ENCODE measurements at places on chromosomes 4 and X. TPM values are rescaled to one million over a fixed set of nuclear protein-coding genes. Genes with fewer than 3 reads are reported as not detected.

GRCh38 chrX:40323977-40324376 is 226.2 kb upstream of the BCOR start:
- H3K4me3 ChIP-seq: no peak overlapping the region
- no peaks in the 10 kb centered on the region for H3K4me1 ChIP-seq
- no peaks in the 10 kb centered on the region for H3K27me3 ChIP-seq
- H3K36me3 ChIP-seq: no peaks in the 10 kb centered on the region

- H3K36me3 ChIP-seq: no peaks in the 10 kb centered on the region
- H3K27me3 ChIP-seq: no peaks in the 10 kb centered on the region
These were observed 55.2 kb upstream of the TBC1D9 start for GRCh38 chr4:140811429-140811828.

GRCh38 chr4:25770847-25771246 is 91.9 kb downstream of the SEL1L3 start:
- DNase-seq: no peak
- H3K27ac ChIP-seq: no peak overlapping the region
- peaks cover 36% of the 10 kb centered on the region for H3K36me3 ChIP-seq
- no peaks in the 10 kb centered on the region for H3K27me3 ChIP-seq
- H3K4me3 ChIP-seq: no peak overlapping the region

GLRA3 gene
- polyA plus RNA-seq: not detected

DNA sequence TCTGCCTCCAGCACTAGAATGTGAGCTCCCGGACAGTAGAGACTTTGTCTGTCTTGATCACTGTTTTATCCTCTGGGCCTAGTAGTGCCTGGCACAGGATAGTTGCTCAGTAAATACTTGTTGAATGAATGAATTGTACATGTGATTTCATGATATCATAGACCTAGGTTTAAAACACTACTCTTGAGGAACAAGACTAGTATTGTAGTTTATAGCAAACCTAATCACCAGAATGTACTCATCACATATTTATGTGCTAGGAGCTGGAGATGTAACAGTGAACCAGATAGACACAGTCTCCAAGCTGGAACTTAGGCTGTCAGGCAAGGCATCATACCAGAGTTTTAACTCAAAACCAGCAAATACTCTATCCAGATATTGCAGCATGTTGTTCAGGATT is 23.5 kb downstream of the GAB3 start:
- H3K27me3 ChIP-seq: no peaks in the 10 kb centered on the region
- no peak overlapping the region for H3K27ac ChIP-seq
- H3K4me3 ChIP-seq: no peak overlapping the region
- peaks cover 76% of the 10 kb centered on the region for H3K4me1 ChIP-seq
- no peaks in the 10 kb centered on the region for H3K36me3 ChIP-seq

- H3K4me1 ChIP-seq: no peaks in the 10 kb centered on the region
- no peak overlapping the region for H3K4me3 ChIP-seq
- H3K27ac ChIP-seq: no peak overlapping the region
- H3K36me3 ChIP-seq: no peaks in the 10 kb centered on the region
- H3K27me3 ChIP-seq: no peaks in the 10 kb centered on the region
- no peak for DNase-seq
These were observed 295.9 kb upstream of the TACR3 start for GRCh38 chr4:104015680-104016079.

- H3K36me3 ChIP-seq: no peaks in the 10 kb centered on the region
- H3K27me3 ChIP-seq: no peaks in the 10 kb centered on the region
- H3K27ac ChIP-seq: no peak overlapping the region
- DNase-seq: no peak
These were observed 9.1 kb upstream of the RNF212 start for GRCh38 chr4:1122505-1122904.

DNA sequence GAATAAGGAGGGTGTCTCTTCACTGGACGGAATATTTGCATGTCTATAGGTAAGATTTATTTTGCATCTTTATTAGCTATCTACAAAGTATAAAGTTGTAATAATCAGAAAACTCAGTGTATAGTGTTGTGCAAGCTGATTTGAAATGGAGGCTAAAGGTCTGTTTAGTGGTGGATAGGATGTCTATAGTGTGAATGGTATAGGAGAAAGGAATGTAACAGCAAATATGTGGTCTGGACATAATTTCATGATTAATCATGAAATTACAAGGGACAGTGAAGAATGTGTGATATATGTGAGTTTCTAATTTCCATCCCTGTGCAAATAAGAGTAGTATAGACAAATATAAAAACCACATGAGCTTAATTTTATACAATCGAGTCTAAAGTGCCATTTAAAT is 79.3 kb upstream of the CAMK2D start:
- no peaks in the 10 kb centered on the region for H3K36me3 ChIP-seq
- no peak overlapping the region for H3K27ac ChIP-seq
- no peaks in the 10 kb centered on the region for H3K4me1 ChIP-seq
- no peaks in the 10 kb centered on the region for H3K27me3 ChIP-seq
- H3K4me3 ChIP-seq: no peak overlapping the region

DNA sequence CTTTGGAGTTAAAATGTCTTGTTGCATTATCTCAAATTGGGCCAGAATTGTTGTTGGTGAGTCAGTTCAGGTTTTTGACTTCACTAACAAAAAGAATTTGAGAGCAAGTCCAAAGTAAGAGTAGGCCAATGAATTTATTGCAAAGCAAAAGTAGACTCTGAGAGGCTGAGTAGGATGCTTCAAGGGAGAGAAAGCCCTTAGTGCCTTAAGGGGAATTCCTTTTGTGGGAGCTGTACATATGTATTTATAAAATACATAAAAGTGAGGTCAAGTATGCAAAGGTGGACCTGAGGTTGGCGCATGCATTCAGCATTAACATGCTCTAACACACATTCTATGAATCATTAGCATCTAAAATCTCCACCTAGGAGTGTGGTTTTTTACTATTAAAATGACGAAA is 565.4 kb downstream of the GRXCR1 start:
- H3K4me1 ChIP-seq: no peaks in the 10 kb centered on the region

GRCh38 chr4:2243681-2244380 is 1.9 kb upstream of the HAUS3 start:
- H3K27ac ChIP-seq: no peak overlapping the region
- no peaks in the 10 kb centered on the region for H3K27me3 ChIP-seq
- peaks cover 25% of the 10 kb centered on the region for H3K4me1 ChIP-seq
- H3K4me3 ChIP-seq: no peak overlapping the region

CXCL11 gene
- polyA plus RNA-seq: not detected

ZDHHC15 gene
- polyA plus RNA-seq: 0.18 TPM

- no peaks in the 10 kb centered on the region for H3K36me3 ChIP-seq
- H3K4me3 ChIP-seq: no peak overlapping the region
- no peak overlapping the region for H3K27ac ChIP-seq
- DNase-seq: no peak
- no peaks in the 10 kb centered on the region for H3K4me1 ChIP-seq
These were observed 503.3 kb downstream of the STPG2 start for GRCh38 chr4:97639961-97640360.

- H3K4me1 ChIP-seq: no peaks in the 10 kb centered on the region
- H3K27me3 ChIP-seq: no peaks in the 10 kb centered on the region
- no peak for DNase-seq
- no peak overlapping the region for H3K4me3 ChIP-seq
- H3K36me3 ChIP-seq: peaks cover 60% of the 10 kb centered on the region
These were observed 67.4 kb downstream of the TNIP2 start for GRCh38 chr4:2688697-2689096.

DNA sequence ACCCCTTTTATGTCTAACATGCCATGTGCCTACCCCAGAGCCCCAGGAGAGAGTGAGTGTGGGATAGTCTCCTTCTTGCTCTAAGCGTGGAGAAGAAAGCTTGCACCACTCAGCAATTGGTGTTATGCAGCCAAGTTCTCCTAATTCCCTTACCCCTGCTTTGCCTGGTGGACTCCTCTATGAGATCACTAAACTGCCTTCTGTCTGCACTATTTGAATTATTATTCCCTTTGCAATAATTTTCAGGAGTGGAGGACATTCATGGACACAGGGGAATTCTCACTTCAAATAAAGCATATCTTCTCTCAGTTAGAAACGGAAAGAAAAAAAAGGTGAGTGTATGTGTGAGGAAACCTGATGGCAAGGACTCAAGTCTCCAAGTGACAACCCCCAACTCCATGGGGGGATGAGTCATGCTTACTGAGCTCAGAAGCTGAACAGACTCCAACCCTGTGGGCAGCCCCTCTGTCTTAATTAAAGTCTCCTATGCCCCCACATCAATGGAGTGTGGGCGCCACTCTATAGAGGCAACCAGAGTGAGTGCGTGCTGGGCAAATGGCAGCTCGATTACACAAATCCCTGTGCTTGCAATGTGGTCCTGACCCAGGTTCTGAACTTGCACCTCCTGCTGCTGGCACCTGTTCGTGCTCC is 381.9 kb downstream of the RAB28 start:
- H3K27me3 ChIP-seq: no peaks in the 10 kb centered on the region
- H3K4me3 ChIP-seq: no peak overlapping the region
- H3K27ac ChIP-seq: no peak overlapping the region
- H3K36me3 ChIP-seq: no peaks in the 10 kb centered on the region

GRCh38 chr4:148845609-148846008 is 403.4 kb upstream of the NR3C2 start:
- H3K36me3 ChIP-seq: no peaks in the 10 kb centered on the region
- H3K4me3 ChIP-seq: no peak overlapping the region
- H3K4me1 ChIP-seq: no peaks in the 10 kb centered on the region
- no peak for DNase-seq

- DNase-seq: no peak
- H3K27ac ChIP-seq: no peak overlapping the region
- no peak overlapping the region for H3K4me3 ChIP-seq
These were observed 1080.3 kb downstream of the ARAP2 start for GRCh38 chr4:35164063-35164462.

EFHC2 gene
- polyA plus RNA-seq: 6.3 TPM

TCEAL6 gene
- polyA plus RNA-seq: not detected

DNA sequence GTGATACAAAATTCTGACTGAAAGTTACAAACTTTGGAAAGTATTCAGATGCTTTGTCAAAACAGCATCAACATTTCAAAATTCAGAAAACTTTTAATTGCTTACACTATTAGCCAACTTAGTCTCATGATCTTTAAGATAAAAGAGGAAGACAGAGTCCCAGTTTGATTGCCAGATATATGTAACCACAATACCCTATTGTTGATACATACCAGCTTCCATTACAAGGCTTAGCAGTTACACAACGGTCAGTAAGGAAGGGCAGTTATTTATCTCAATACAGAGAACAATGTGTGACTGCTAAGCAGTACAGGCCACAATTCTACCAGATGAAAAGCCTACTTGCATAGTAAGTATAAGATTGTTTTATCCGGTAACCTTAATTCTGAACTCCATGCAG is 138.4 kb downstream of the SPANXN3 start:
- no peak for DNase-seq
- H3K4me1 ChIP-seq: no peaks in the 10 kb centered on the region
- H3K27me3 ChIP-seq: no peaks in the 10 kb centered on the region
- H3K4me3 ChIP-seq: no peak overlapping the region
- no peak overlapping the region for H3K27ac ChIP-seq
- H3K36me3 ChIP-seq: no peaks in the 10 kb centered on the region

DNA sequence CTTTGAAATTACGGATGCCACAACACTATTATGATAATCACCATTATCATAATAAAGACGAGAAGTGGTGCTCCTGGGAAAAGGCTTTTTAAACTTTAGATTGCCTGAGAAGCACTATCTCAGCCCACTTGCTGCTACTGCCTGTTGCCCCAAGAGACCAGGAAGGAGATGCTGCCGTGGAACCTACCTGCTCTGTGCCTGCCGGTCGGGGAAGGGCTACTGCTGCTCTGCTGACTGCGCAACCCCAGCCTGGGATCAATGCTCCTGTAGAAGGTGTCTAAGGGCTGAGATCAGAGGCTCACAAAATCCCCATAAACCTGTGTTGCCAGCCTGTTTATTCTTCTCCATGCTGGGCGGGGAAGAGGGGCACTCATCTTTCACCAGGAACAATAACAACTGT is 145.3 kb upstream of the VCX3B start:
- no peak overlapping the region for H3K27ac ChIP-seq
- no peak for DNase-seq
- no peaks in the 10 kb centered on the region for H3K36me3 ChIP-seq
- no peaks in the 10 kb centered on the region for H3K27me3 ChIP-seq
- H3K4me3 ChIP-seq: no peak overlapping the region

- DNase-seq: no peak
- no peaks in the 10 kb centered on the region for H3K27me3 ChIP-seq
- H3K27ac ChIP-seq: no peak overlapping the region
- no peaks in the 10 kb centered on the region for H3K4me1 ChIP-seq
- H3K36me3 ChIP-seq: no peaks in the 10 kb centered on the region
These were observed 413.2 kb downstream of the PPARGC1A start for GRCh38 chr4:23476515-23477090.

TMEM255A gene
- polyA plus RNA-seq: 0.27 TPM

DNA sequence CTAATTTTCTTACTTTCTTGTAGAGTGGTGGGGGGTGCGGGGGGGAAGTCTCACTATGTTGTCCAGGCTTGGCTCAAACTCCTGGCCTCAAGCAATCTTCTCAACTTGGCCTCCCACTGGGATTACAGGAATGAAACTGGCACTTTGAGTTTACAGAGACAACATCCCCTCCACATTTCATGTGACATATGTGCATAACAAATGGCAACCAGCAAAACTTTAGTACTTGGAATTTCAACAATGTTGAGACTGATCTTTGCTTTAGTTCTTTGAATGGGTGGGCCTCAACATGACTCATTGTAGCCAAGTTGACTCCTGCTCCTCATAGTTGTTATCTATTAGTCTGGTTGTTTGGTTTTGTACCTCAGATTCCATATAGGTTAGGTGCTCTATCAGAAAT is 11.4 kb upstream of the FMR1 start:
- peaks cover 3% of the 10 kb centered on the region for H3K4me1 ChIP-seq
- H3K27ac ChIP-seq: no peak overlapping the region
- no peak overlapping the region for H3K4me3 ChIP-seq
- H3K36me3 ChIP-seq: no peaks in the 10 kb centered on the region

PNMA6A gene
- not detected for polyA plus RNA-seq

VMA21 gene
- 40.1 TPM for polyA plus RNA-seq

DNA sequence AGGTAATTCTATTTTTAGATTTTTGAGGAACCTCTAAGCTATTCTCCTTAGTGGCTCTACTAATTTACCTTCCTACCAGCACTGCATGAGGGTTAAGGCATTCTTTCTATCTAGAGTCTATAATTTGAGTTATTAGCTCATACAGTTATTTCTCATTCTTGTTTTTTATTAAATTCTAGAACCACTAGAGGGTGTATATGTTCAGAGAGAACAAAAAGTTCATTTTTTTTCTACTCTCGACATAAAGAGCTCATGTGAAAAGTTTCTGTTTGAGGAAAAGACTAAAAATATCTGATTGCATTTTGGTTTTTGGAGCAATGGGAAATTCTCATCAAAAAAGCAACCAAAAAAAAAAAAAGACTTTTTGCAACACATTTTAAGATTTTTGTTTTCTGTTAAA is 57.0 kb upstream of the LRAT start:
- no peak overlapping the region for H3K4me3 ChIP-seq
- H3K27ac ChIP-seq: no peak overlapping the region
- no peaks in the 10 kb centered on the region for H3K4me1 ChIP-seq

- H3K4me1 ChIP-seq: no peaks in the 10 kb centered on the region
- no peaks in the 10 kb centered on the region for H3K36me3 ChIP-seq
- no peak overlapping the region for H3K4me3 ChIP-seq
These were observed 324.0 kb downstream of the DHRSX start for GRCh38 chrX:2176733-2177132.

AR gene
- polyA plus RNA-seq: 0.13 TPM

UBE2D3 gene
- 473 TPM for polyA plus RNA-seq

APLN gene
- polyA plus RNA-seq: not detected

Measured in CD4-positive, alpha-beta memory T cell (primary cell).